ENCODE measurements at places on chromosomes 7 and 10.

DNA sequence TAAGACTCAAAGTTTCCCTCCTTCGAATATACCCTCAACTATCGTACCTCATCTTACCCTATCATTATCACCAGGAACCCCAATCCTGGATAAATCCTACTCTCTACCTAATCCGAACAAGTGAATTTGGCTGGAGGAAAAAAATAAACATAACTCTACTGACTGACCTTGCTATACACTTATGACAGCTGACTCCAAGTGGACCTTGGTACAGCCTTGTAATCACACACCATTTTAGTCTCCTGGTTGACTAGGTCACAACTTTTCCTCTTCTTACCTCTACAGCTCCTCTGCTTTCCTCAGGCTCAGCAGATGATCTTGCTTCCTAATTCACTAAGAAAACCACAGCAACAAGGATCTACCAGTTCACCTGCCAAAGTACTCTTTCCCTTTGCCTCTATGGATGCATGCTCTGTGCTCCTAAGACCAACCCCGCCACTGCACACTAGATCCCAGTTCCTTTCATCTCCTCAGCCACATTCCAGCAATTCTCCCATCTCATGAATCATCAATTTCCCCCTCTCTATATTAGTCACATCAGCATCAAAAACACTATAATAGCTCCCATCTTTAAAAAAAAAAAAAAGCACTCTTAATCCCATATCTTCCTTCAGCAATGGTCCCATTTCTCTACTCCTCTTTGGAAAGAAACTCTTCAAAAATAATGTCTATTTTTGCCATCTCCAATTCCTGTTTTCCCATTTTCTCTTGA lies 35.5 kb downstream of the COA1 start:
- DNase-seq = peak; percentile 43

GRCh38 chr7:28570970-28571288 lies 158.6 kb downstream of the CREB5 start:
- DNase-seq = peak; percentile 40

DNA sequence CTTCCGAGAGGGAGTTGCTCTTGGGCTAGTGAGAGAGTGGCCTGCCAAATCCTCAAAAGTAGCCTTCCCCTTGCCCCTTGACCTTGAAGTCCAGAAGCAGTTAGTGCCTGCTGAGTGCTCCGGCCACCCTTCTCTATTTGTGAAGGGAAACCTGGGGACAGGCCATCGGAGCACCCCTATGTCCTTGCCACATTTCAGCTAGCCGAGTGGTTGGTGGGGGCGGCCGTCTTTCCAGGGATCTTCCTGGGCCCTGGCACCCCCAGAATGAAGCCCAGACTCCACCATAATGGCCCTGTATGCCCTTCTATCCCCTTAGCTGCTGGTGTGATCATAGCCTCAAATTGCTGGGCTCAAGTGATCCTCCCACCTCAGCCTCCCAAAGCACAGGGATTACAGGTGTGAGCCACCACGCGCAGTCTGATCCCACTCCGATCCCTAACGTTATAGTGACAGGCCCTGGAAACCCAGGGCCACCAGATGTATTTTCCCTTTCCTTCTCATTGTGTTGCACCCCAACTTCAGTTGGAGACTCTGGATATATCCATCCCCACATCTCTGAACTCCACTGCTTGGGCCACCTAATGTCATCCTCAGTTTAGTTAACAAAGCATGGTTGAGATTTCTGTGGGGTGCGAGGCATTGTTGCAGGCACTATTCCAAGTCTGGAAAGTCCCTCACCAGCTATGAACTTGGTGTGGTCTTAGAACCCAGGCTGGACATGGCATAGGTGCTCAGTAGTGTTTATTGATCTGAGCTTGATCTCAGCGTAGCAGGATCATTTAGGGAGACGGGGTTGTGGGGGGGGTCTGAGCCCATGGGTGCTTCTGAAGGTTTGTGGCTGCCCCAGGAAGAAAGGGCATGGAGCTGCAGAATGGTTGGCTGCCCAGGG lies 1.6 kb downstream of the TSPAN14 start:
- no peak for DNase-seq

DNA sequence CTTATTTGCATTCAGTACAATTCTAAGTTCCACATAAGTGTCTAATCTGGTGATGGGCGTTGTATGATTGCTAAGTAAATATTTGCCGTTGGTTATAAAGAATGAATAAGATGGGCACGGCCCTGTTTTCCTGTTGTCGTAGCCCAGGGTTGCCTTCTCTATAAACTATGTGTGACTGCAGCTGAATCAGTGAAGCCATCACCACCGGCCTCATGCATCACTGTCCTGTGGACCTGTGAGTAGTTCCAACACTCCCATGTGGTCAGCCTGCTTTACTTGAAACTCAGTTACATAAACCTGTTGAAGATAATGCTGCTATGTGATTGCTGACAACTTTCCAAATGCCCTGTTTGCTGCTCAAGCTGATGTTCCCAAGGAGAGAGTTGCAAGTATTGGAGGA lies 21.6 kb upstream of the KLF6 start:
- peak; percentile 39 for DNase-seq

DNA sequence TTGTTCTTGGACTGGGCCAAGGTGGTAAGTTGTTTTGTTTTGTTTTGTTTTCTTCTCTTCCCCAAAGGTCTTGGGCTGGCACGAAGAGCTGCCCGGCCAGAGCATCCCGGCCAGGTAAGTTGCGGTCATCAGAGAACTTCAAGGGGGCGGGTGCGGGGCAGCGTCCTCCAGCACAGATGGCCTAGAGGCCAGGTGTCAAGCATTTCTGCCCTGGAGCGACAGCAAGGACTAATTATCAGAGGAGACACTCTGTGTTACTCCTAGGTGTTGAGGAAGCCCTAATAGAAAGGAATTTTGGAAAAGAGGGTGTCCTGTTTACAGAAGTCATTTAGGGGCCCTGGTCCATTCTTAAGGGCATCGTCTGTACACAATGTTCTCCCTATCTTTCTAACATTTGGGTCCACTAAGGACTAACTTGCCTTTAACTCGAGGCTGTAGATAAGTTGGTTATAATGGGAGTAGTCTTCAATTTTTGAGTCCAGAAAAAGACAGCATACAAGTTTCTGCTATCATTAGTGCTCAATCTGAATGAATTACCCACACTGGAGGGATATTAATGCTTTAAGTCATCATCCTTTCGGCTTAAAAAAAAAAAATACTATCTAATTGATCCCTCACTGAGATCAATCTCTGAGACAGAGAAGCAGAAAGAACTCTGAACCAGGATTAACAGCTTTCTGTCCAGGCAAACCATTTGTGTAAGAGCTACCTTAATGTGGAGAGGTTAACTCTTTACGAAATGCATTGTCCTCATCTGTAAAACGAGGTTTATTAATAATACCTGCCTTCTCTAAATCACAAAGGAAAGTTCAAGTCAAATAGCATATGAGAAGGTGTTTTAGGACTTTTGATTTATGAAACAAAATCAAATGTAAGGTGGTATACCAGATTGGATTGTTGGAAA lies 1.5 kb downstream of the ITGB8 start:
- peak; percentile 46 for DNase-seq

DNA sequence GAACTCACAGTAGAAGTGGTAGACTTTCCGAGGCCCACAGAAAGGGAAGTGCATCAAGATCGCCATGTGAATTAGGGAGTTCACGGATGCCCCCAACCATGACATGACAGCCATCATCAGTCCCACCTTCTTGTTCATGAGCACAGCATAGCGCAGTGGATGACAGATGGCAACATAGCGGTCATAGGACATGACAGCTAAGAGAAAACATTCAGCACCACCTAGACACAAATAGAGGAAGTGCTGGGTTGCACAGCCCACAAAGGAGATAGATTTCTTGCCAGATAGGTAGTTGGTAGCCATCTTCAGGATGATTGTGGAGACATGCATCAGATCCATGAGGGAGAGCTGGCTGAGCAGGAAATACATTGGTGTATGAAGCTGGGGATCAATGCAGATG lies 342 bp downstream of the OR2AE1 start:
- DNase-seq = no peak

- DNase-seq = peak; percentile 44
Measured at GRCh38 chr10:59387951-59388670, 25.8 kb upstream of the FAM13C start.

DNA sequence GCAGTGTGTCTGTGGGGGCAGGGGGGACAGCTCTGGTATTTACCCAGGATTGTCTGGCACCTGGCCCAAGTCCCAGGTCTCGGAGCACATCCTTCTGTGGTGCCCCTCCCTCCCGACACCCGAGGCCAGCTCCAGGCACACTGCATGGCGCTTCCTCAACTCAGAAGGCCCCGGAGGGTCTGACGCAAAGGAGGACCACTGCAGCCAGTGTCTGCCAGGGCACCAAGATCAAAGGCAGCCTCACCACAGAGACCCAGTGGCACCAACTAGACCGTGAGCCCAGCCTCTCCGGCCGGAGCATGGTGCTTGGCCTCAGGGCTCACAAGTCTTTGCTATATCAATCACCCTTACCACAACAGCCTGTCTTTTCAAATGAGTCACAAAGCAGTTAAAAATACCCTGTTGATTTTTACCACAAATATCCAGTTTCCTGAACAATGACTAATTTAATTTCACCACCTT lies 99.3 kb upstream of the DDC start:
- peak; percentile 88 for DNase-seq

DNA sequence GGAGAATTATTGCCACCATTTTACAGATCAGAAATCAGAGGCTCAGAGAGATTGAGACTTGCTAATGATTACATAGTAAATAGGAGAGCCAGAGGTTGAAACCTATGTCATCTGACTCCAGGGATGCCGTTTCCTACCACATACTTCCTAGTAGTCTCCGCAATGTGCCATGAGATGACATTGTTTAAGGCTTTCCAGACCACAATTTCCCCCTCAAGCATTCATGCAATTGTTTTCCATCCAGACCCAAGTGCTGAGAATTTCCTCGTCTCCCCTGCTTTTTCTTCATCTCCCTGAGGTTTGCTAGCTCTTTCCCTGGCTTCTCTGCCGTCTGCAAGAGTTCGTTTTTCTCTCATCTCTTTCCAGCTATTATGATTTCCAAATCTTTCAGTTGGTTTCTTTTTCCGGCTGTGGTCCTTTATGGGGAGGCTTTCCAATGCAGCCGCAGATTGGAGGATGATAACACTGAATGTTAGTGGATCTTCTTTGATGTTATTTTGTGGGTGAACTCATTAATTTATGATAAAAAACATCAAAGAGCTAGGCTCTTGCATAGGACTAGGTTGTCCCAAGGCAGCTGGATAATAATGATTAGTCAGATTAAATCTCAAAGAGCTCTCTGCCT lies 6.9 kb upstream of the GOLGA7B start:
- DNase-seq = no peak

GRCh38 chr7:33901847-33902246 lies 3.5 kb upstream of the BMPER start:
- no peak for DNase-seq

DNA sequence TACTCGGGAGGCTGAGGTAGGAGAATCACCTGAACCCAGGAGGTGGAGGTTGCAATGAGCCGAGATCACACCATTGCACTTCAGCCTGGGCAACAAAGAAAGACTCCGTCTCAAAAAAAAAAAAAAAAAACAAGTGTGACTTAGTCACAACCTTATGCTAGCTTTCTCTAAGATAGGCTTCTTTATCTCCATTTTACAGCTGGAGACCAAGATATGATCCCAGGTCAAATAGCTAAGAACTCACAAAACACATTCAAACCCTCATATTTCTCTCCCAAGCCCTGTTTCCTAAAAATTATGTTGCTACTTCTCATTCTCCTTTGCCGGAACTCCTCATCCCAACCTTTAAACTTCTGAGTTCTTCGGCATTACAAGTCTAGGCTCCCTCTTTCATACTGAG lies 13.0 kb upstream of the DHTKD1 start:
- DNase-seq = no peak

GRCh38 chr7:98870807-98871491 lies 1.1 kb upstream of the TMEM130 start:
- DNase-seq = no peak

GRCh38 chr10:130686689-130687300 lies 550.6 kb downstream of the GLRX3 start:
- peak; percentile 21 for DNase-seq

GRCh38 chr7:133540096-133540860 lies 287.4 kb downstream of the EXOC4 start:
- no peak for DNase-seq

DNA sequence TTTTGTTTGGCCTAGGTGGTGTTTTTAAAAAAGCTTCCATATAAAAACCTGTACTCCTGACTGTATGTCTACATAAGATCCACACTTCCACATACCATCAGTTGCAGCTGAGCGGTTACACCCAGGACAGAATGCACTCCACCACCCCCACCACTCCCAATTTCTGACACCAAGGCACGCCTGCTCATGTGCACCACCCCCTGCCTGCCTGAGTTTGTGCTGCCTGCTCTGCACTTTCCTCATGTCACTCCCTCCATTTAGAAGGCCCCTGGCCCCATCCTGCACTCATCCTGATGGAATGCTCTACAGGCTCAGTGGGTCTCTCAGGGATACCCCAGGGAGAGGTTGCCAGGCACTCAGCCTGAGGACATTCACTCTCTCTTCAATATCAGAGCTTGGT lies 6.5 kb downstream of the VPS41 start:
- no peak for DNase-seq

DNA sequence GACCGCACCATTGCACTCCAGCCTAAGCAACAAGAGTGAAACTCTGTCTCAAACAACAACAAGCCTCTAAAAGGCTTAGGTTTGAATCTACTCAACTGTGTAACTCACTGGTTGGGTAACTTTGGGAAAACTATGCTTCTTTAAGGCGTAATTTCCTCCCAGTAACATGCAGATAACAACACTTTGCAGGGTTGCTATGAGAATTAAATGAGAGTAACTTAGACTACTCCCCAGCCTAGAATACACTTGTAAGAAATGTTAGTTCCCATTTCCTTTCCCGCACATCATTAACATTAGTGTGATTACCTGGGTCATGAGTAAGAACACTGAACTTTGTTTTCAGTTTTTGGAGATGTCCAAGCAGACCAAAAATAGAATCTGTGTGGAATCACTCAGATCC lies 5.4 kb upstream of the MYPN start:
- no peak for DNase-seq

GRCh38 chr10:124657806-124658205 lies 86.4 kb downstream of the FAM53B start:
- no peak for DNase-seq

- no peak for DNase-seq
Measured at GRCh38 chr7:155226261-155227003, 71.2 kb upstream of the INSIG1 start.

DNA sequence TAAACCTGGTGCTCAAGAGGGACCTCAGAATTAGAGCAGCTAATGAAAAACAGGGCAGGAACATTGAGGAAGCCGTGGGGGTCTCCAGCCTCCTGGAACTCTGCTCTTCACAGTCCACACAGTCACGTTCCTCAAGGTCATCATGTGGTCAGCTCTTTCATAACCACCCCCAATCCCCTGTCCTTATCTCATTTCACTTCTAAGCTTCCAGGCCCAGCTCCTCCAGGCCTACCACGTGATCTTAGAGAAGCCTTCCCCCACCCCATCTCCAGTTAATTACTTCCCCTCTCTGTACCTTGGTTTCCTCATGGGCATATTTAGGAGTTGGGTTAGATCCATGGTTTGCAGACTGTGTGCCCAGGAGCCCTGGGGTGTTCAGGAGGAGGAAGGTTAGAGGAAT lies 106.4 kb upstream of the TCF7L2 start:
- no peak for DNase-seq
